SW 1271 (cell line): ENCODE measurements at places on chromosomes 7 and 10.

GRCh38 chr10:16592378-16592777, 70.7 kb upstream of the C1QL3 start:
- DNase-seq, result no peak

- no peak for DNase-seq
These were observed 127.7 kb downstream of the CDK14 start for GRCh38 chr7:90723866-90724265.

DNA sequence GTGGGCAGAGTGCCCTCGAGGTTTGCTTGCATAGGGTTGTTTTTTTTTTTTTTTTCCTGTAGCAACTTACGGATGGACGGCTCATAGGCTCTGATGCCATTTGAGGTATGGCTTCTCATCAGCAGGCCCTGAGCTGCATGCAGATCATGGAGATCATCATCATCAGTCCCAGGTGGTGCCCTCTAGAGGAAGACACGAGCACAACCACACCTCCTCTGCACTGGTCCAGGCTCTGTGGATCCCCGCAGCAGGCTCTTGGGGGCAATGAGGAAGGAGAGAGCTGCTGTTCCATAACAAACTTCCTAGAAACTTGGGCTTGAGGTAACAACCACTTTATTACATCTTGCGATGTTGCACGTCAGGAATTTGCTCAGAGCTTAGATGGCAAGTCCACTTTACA, 132.7 kb upstream of the CXCL12 start:
- DNase-seq, result no peak

- DNase-seq, result no peak
These were observed 44.2 kb upstream of the C10orf71 start for GRCh38 chr10:49254556-49255318.

GRCh38 chr10:60362461-60362860, 27.2 kb downstream of the ANK3 start:
- no peak for DNase-seq

- DNase-seq, result no peak
These were observed 138.5 kb upstream of the AGR3 start for GRCh38 chr7:17020250-17020649.

- no peak for DNase-seq
These were observed 55.7 kb downstream of the NOD1 start for GRCh38 chr7:30422922-30423321.

- no peak for DNase-seq
These were observed 355.1 kb upstream of the MKI67 start for GRCh38 chr10:128481152-128481840.

DNA sequence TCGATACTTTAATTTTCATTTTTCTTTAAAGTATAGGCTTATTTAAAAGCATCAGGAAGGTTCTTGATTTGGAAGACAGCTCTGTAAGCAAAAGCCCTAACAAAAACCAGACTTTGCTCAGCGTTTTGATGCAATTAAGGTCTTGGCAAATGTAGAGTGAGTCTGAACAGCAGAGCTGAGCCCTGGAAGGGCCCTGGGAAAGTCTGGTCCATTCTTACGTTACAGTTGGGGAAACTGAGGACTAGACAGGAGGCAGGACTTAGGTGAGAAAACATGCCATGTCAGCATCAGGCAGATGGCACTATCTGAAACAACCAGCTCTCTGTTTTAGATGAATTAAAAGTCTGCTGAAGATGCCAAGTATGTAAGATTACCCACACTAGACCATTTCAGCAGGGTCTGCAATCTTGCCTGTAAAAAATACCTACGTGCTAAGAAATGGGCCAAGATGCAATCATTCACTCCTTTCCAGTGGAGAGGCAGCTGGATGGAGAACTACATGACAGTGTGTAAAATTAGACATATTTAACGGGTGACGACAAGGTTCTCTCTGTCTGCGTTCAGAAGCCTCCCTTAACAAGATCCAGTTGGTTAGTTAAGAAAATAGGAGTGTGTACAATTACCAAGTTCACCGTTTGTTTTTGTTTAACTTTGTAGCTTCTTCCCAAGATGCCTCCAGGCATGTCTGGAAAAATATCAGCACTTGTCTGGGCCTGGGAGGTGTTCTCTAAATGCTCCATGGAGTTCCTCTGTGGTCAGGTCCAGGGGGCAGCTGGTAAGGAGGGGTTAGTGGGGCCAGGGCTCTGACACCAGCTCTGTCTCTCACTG, 502.3 kb upstream of the ZMIZ1 start:
- DNase-seq, result no peak
